ENCODE measurements at places on chromosomes 2 and 18.

DNA sequence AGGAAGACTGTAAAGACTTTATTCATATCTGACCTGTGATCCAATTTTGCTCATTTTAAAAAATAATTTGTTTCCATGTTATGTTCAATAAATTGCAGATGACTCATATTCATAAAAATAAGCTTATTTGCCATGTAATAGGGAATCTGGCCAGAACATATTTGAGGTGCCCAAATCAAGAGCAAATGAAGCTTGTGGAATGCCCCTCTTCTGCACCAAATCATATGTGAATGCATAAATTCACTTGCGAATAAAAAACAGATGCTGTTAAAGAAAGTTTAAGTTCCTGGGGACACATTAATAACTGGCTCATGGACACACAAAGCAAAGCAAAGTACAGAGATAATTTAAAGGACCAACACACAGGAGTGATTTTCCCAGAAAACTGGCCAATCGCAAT, 279.0 kb upstream of the CDH2 start:
- no peak for DNase-seq

DNA sequence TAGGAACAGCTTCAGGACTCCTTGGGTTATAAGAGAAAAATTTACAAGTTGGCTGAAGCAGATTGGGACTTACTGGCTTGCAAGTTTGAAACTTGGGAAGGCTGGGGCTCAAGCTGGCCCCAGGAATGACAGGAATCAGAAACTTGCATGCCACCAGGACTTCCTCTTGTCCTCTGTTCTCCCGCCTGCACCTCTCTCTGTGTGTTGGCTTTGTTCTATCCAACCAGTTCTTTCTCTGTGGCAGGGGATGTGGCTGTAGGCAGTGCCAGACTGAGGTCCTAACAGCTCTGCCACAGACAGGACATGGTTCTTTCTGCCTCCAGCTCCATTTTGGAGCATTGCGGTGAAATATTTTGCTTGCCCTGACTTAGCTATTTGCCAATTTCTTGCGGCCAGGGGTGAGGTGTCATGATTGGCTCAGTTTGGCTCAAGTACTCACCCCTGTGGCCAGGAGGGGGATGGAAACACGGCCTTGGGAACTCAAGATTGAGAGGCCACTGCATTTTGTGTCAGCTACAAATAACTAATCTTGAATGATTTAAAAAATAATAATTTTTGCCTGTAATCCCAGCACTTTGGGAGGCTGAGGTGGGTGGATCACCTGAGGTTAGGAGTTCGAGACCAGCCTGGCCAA, 48.9 kb downstream of the MEP1B start:
- DNase-seq: no peak

GRCh38 chr2:230678451-230678850, 34.2 kb upstream of the CAB39 start:
- no peak for DNase-seq

DNA sequence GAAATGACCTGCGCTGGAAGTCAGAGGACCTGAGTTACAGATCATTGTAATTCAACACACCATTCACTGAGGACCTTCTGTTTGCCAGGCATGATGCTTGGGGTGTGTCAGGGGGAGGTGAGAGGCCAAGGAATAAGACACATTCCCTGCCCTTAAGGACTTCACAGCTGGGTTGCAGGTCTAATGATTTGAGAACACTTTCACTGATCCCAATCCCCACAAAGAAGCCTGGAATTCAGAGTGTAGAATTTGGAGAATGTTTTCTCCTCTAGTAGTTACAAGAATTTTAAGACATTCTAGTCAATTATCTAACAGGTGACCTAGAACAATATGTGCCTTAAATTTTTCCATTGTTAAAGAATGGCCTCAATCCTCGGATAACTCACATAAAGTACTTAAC, 322.4 kb downstream of the TNS1 start:
- DNase-seq: no peak

- DNase-seq: no peak
Measured at GRCh38 chr2:103921161-103921560, 932.8 kb upstream of the POU3F3 start.

DNA sequence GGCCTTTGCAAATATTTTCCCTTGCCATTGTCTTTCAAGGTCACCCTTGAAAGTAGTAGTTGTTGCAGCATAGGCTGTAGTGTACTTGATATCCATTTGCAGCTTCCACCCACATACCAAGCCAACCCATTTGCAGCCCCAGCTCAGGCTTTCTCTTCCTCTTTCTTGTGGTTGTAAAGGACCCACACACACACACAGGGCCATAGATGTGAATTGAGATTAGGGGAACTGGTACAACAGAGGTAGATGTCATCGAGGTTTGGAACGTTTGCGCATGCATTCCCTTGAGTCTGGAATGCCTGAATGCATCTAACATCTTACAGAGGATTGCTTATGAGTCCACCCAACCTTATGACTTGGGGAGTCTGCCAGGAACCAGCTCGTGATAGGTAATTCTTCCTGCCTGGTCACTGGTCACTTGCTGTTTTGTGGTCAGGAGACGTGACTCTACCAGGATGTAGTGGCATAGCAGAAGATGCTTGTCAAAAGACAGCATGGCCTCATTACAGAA, 91.9 kb downstream of the MRPS9 start:
- peak; percentile 31 for DNase-seq

All from GM12892 (cell line).